ENCODE measurements at places on chromosomes 7 and 10. TPM values are rescaled to one million over a fixed set of nuclear protein-coding genes. Genes with fewer than 3 reads are reported as not detected.

DNA sequence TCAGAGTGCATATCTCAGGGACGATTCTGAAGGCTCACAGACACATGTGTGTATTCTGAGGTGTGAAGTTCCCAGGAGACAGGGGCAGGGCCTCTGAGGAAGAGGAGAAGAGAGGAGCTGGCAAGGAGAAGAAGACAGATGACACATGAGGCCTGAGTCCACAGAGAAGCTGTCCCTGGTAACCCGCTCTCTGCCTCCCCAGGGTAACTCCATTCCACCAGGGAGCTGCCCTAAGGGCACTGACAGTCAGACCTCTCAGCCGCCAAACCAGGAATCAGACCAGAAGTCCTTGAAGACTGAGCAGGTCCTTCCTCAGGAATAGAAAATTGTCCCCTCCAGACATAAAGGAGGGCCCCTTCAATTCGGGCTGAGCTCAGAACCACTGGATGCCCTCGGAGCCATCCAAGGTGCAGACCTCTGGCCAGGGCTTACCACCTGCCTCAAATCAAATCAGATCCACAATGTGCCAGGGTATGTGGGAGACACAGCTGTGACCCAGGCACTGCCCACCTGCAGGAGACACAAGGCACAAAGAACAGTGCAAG lies 57.4 kb downstream of the TLL2 start:
- no peaks in the 10 kb centered on the region for H3K36me3 ChIP-seq
- no peak overlapping the region for H3K4me3 ChIP-seq
- no peaks in the 10 kb centered on the region for H3K4me1 ChIP-seq
- H3K27me3 ChIP-seq: no peaks in the 10 kb centered on the region
- no peak for DNase-seq
- no peak overlapping the region for H3K27ac ChIP-seq

DNA sequence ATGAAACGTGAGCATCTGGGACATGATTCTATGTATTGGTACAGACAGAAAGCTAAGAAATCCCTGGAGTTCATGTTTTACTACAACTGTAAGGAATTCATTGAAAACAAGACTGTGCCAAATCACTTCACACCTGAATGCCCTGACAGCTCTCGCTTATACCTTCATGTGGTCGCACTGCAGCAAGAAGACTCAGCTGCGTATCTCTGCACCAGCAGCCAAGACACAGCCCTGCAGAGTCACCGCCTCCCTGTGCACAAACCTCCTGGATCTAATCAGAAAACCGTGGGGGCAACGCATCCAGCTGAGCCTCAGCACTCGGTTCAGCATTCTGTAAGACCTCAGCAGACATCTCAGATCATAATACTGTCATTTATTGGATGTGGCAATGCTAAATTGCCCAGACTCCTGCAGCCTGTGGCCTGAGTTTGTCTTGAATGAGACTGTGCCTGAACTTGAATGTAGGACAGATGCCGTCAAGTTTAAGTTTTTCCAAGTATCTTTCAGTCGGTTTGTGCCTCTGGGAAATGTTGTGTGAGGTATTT lies 41.5 kb upstream of the PRSS58 start:
- no peaks in the 10 kb centered on the region for H3K4me1 ChIP-seq
- H3K36me3 ChIP-seq: no peaks in the 10 kb centered on the region
- no peak overlapping the region for H3K4me3 ChIP-seq
- DNase-seq: no peak

- DNase-seq: peak; percentile 29
- no peaks in the 10 kb centered on the region for H3K4me1 ChIP-seq
- no peaks in the 10 kb centered on the region for H3K36me3 ChIP-seq
- H3K4me3 ChIP-seq: no peak overlapping the region
These were observed 52.7 kb upstream of the VIPR2 start for GRCh38 chr7:159197066-159197975.

DNA sequence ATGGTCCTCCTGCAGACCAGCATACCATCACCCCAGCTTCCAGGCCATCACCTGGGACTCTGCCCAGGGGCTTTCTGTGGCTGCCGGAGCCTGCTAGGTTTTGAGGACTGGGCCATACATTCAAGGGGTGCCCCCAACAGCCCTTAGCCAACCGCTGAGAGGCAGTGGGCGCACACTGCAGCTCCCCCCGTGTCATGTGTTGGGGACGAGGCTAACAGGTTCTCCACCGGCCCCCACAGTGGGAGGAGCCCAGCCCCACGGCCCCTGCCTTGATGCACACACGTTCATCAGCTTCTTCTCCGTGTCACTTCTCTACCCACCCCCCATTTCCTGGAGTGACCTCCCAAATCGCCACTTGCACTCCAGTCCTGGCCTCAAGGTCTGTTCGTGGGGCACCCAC lies 543.2 kb upstream of the FOXK1 start:
- no peak overlapping the region for H3K27ac ChIP-seq
- no peaks in the 10 kb centered on the region for H3K27me3 ChIP-seq

DNA sequence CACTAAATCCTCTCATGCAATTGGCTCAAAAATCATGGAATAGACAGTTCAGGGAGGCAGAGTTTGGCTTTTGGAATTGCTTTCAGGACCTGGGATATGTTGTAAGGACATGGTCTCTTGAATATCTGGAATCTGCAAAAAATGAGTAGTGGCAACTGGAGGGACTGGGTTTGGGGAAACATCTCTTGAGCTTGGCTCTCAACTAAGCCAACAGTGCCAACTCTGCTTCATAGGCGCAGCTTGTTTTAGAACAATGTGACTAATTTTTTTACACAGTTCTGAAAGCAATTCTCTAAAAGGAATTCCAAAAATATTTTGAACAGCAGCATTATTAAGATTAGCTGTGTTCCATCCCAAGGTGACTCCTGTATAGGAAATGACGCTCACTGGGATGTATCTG lies 121.5 kb upstream of the DPP6 start:
- no peak overlapping the region for H3K4me3 ChIP-seq
- DNase-seq: no peak
- H3K36me3 ChIP-seq: no peaks in the 10 kb centered on the region
- H3K27ac ChIP-seq: no peak overlapping the region
- no peaks in the 10 kb centered on the region for H3K27me3 ChIP-seq

DNA sequence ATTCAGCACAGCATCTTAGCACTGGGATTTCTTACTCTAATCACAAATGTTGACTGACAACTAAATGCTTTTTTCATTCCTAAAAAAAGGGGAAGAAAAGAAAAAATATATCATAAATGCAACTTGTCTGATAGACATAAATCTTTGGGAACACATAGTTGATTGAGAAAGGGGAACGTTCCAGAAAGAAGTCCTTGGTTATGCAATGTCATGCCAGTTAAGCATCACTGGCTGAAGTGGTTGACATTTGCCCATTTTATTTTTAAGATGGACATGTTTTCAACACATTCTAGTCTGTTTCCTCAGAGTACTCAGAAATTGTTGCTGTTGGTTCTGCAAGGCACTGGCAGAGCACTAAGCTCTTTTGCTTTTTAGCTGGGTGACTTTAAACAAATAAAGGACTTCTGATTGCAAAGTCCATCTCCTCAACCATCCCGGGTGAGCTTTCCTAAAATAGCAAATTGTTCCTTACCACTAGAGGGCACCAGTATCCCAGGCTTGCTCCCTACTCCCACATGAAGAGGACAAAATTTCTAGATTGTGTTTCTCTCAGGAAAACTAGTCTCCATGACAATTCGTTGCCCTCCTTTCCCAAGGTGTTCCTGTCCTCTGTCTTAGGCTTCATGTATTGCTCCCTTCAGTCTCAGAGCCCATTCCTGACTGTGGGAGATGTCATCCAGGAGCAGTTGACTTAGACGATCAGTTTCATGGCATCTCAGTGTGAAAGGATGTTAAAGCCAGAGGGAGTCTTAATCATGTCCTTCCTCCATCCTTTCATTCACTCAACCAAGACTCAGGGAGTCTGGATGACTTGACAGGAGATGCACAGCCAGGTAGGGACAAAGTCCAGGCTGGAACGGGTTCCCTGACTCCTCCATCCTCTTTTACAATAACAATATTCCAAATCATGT lies 23.9 kb downstream of the OPALIN start:
- no peaks in the 10 kb centered on the region for H3K27me3 ChIP-seq
- no peak overlapping the region for H3K4me3 ChIP-seq
- H3K36me3 ChIP-seq: no peaks in the 10 kb centered on the region
- H3K27ac ChIP-seq: no peak overlapping the region
- H3K4me1 ChIP-seq: no peaks in the 10 kb centered on the region

- no peak overlapping the region for H3K4me3 ChIP-seq
- H3K36me3 ChIP-seq: no peaks in the 10 kb centered on the region
- no peaks in the 10 kb centered on the region for H3K4me1 ChIP-seq
- no peaks in the 10 kb centered on the region for H3K27me3 ChIP-seq
These were observed 159.0 kb upstream of the POM121L12 start for GRCh38 chr7:52876402-52876801.

DNA sequence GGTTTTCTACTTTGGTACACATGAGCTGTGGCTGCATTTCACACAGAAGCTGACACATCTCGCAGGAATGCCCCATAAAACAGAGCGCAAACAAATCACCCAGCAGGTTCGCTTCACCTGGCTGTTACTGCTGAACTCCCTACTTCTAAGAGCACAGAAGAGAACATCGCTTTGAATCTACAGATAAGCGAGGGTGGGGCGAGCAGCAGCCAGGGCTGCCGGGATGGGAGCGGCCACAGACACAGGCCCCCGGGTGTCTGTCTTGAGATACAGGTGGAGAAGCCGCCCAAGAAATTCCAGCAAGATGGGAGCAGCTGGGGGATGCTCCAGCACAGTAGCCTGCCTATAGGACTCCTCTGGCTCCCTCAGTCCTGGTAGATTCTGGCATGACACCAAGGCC lies 27.4 kb downstream of the OGDHL start:
- H3K4me3 ChIP-seq: no peak overlapping the region
- no peaks in the 10 kb centered on the region for H3K36me3 ChIP-seq

GRCh38 chr7:3956949-3957348 lies 655.9 kb downstream of the SDK1 start:
- H3K36me3 ChIP-seq: peaks cover 2% of the 10 kb centered on the region
- no peak overlapping the region for H3K27ac ChIP-seq
- no peaks in the 10 kb centered on the region for H3K4me1 ChIP-seq
- DNase-seq: no peak
- H3K4me3 ChIP-seq: no peak overlapping the region

DNA sequence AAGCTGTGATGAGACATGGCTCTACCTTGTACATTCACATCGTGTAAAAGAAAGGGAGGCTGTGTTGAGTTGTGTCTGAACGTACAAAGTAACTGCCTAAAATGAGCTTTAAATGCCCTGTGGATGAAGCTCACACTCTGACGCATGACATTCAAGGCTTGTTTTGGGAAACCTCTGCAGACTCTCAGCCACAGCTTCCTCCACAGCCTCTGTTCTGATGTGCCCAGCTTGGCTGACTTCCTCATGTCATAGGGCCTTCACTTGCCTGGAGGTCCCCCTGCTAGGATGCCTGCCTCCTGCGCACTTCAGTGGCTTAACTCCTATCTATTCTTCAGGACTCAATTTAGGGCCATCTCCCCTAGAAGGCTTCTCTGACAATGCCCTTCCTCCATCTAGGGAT lies 230.0 kb upstream of the HABP2 start:
- no peak overlapping the region for H3K4me3 ChIP-seq
- no peaks in the 10 kb centered on the region for H3K36me3 ChIP-seq
- DNase-seq: no peak
- H3K27ac ChIP-seq: no peak overlapping the region

GRCh38 chr10:47167591-47167990 lies 132.4 kb upstream of the GDF10 start:
- DNase-seq: no peak
- H3K27ac ChIP-seq: no peak overlapping the region
- no peaks in the 10 kb centered on the region for H3K36me3 ChIP-seq
- H3K4me1 ChIP-seq: peaks cover 3% of the 10 kb centered on the region

- no peaks in the 10 kb centered on the region for H3K36me3 ChIP-seq
- no peak overlapping the region for H3K4me3 ChIP-seq
- no peak overlapping the region for H3K27ac ChIP-seq
- no peaks in the 10 kb centered on the region for H3K27me3 ChIP-seq
These were observed 339.5 kb downstream of the ELMO1 start for GRCh38 chr7:37109016-37109683.

GRCh38 chr10:30373596-30374327 lies 24.7 kb upstream of the MTPAP start:
- H3K36me3 ChIP-seq: no peaks in the 10 kb centered on the region
- no peak overlapping the region for H3K27ac ChIP-seq
- H3K4me1 ChIP-seq: no peaks in the 10 kb centered on the region
- DNase-seq: no peak
- H3K4me3 ChIP-seq: no peak overlapping the region
- H3K27me3 ChIP-seq: no peaks in the 10 kb centered on the region

- DNase-seq: no peak
- H3K4me3 ChIP-seq: no peak overlapping the region
- H3K27ac ChIP-seq: no peak overlapping the region
- no peaks in the 10 kb centered on the region for H3K36me3 ChIP-seq
- H3K4me1 ChIP-seq: no peaks in the 10 kb centered on the region
- H3K27me3 ChIP-seq: no peaks in the 10 kb centered on the region
These were observed 97.0 kb downstream of the LRMDA start for GRCh38 chr10:75528392-75528791.

DNA sequence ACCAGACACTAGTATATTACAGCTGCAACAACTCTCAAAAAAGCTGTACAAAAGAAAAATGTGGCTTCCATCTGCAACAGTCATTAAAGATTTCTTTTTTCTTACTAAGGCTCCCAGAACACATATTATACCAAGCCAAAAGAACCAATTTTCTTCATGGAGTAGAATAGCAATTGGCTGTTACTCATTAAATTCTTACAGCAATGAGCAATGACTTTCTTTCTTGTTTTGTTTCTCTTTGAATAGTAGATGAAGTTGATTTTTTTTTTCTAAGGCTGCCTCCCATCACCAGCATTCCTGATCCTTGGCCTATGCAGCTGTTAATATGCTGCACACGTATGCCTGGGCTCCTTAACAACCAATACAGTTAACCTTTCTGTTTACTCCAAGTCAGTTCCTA lies 36.6 kb upstream of the SPOCK2 start:
- H3K4me3 ChIP-seq: no peak overlapping the region
- DNase-seq: peak; percentile 87
- peak overlapping the region; percentile 27 for H3K27ac ChIP-seq
- no peaks in the 10 kb centered on the region for H3K36me3 ChIP-seq
- no peaks in the 10 kb centered on the region for H3K27me3 ChIP-seq

GRCh38 chr10:126123466-126123865 lies 227.1 kb downstream of the FANK1 start:
- no peaks in the 10 kb centered on the region for H3K4me1 ChIP-seq
- no peak overlapping the region for H3K4me3 ChIP-seq
- no peak for DNase-seq
- peak overlapping the region; percentile 11 for H3K27ac ChIP-seq
- no peaks in the 10 kb centered on the region for H3K27me3 ChIP-seq

AGAP9 gene
- 10.3 TPM for total RNA-seq

WNT2 gene
- 0.57 TPM for total RNA-seq

SSMEM1 gene
- total RNA-seq: not detected

All from kidney (tissue), 22 donors.